Activated naive CD8-positive, alpha-beta T cell treated with anti-CD3 and anti-CD28 coated beads for 36 hours (primary cell): ENCODE measurements at places on chromosomes 4 and X. TPM values are rescaled to one million over a fixed set of nuclear protein-coding genes. Genes with fewer than 3 reads are reported as not detected.
A peak's percentile ranks its signal among the peaks of the same experiment; 100 is the strongest.

GRCh38 chrX:48466696-48467095, 3.4 kb downstream of the SLC38A5 start:
- peak; percentile 39 for DNase-seq

DNA sequence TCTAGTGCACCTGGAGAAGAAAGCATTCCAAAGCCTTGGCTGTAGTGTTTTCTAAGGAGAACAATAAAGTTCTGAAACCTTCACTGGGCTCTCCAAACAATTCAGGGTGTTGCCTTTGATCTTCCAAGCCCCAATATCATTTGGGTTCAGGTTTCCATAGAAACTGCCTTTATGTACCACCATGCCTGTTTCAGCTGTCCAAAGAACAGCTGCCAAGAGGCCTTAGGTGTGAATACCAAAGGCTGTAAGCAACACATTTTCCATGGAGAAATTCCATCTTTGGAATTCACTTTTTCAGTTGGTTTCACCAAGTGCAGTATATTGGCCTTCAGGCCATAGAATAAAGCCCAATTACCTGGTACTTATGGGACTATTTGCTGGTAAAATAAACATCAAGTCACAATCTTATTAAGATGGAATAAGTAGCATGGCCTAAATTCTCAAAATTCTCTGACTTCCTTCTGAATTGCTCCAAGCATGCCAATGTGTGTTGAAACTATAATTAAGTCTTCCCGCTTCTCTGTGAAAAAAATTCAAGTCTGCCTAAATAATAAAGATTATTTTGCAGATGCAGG, 61.9 kb downstream of the COX18 start:
- DNase-seq: no peak

DNA sequence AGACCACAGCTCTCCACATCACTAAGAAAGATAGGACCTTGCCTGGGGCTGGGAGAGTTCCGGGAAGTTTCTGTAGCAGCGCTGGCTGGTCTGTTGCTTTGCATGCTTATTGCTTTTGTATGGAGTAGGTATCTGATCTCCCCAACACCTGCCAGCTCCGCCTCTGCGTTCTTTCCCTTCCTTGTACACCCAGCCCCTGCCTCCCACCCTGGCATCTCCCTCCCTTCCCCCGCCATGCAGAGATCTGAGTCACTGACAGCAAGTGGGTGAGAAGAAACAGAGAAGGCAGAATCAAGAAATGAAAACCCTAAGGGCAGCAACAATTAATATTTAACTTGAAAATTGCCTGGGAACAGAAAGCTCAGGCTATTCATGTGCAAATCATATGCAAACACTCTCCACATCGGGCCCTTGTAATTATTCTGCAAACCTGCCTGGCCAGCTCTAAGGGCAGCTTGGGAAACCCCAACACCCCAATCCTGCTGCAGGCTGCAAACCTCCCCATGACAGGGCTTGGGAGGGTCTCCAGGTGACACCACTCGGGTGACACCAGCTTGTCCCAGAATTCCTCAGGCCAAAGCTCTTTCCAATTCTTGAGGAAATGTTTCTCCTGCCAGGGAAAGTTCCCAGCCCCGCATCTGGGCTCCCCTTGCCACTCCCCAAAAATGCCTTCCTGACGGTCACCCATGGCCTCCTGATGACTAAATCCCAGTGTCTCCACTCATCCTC, 257.2 kb downstream of the FBXW7 start:
- DNase-seq: no peak

DNA sequence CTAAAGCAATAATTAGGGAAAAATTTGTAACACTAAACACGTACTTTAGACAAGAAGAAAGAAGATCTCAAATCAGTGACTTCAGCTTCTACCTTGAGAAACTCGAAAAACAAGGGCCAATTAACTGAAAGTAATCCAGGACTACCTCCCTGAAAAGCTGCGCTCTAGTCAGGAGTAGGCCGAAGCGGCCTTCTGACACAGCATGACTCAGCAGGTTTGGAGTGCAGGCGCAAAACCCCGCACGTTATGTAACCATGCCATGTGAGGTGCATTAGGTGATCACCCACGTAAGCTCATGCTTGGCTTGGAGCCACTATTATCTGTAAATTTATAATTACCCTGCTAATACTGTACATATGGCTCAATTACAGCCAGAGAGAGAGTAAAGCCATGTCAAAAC, 52.8 kb upstream of the CCDC149 start:
- no peak for DNase-seq

DNA sequence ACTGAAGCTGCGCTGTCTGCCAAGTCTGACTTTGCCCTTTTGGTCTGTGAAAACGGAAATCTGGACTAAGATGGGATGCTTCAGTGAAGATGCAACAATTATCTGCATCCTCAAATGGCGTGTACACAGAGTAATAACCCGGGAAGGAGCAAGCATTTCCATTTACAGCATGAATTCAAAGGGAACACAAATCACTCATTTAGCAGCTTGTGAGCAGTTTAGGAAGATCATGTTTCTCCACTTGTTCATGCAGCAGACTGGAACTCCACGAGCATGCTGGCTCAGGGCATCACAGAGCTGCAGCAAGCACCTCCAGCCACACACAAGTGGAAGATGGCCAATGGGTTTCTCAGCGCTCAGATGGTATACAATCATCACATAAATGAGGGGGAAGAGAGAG, 175.5 kb downstream of the NLGN4X start:
- no peak for DNase-seq

DNA sequence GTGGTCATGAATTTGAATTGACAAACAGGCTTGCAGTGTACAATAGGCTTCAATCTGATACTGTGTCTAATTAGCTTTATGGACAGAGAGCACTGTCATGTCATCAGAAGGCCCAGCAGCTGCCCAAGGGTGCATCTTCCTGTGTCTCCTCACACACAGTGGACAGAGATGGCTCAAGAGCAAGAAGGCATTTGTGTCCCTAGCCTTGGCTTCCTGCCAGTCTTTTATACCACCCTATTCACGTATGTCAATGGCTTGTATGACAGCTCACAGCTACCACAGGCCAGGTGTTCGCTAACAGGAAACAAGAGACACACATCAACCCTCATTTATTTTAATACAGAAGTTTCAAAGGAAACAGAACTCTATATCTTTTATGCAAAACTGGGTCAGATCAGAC, 874.0 kb upstream of the AGA start:
- no peak for DNase-seq

- no peak for DNase-seq
Observed at GRCh38 chr4:76782837-76783236, 115.1 kb downstream of the SOWAHB start.

GRCh38 chrX:148930206-148930729, 429.9 kb downstream of the AFF2 start:
- no peak for DNase-seq

- no peak for DNase-seq
Observed at GRCh38 chr4:123106747-123107146, 184.3 kb upstream of the NUDT6 start.

- no peak for DNase-seq
Observed at GRCh38 chrX:71922686-71923085, 12.0 kb downstream of the NHSL2 start.

- DNase-seq: no peak
Observed at GRCh38 chrX:31179203-31179602, 107.4 kb upstream of the FTHL17 start.

DNA sequence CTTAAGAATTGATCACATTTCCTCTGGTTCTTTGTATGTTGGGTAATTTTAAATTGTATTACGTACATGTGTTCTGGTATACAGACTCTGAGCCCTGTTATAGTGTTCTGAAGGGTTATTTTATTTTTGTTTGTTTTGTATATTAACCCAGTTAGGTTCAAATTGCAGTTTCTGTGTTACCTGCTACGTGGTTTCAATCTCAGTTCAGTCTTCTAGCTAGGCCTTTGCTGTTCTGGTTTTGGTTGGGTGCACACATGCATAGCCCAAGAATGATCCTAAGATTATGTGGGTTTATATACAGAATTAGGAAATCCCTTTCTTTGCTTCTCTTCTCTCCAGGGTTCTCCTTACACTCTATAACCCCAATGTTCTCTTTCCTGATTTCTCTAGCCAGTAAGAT, 161.0 kb downstream of the PPP1R2C start:
- no peak for DNase-seq

DNA sequence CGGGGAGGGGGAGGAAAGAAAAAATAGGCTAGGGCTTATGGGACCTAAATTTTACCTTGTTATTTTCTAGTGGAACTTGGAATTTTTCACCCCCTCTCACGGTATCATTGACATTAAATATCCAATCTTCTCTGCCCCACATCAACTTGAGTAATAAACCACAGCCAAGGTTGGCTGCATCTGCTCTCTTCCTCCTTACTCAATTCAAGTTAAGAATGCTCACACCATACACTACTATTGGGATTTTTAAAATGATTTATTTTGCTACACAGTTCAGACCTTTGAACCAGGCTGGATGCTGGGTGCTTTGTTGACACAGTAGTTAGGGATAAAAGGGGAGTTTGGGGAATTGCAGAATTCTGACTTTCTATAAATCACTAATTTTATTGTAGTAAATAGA, 78.2 kb upstream of the DHX15 start:
- no peak for DNase-seq

GRCh38 chrX:149513825-149514428, 8.8 kb upstream of the IDS start:
- no peak for DNase-seq

- DNase-seq: no peak
Observed at GRCh38 chrX:34288782-34289181, 156.7 kb upstream of the FAM47A start.

DNA sequence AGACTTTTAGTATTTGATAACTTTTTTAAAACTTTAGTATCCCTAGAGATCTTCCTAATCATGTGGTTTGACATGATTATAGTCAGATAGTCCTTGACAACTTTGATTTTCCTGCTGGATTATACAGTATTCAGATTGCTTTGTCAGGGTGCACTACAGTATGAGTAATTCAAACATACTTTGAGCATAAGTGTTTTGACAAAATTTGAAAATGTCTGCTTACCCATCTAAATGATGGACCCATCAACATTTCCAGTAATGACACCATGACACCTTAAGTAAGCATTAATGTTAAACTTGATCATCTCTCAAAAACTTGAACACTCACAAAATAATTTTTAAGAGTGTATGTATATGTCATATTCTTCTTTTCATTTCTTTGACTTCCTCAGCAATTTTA, 514.5 kb upstream of the SMIM31 start:
- no peak for DNase-seq

- no peak for DNase-seq
Observed at GRCh38 chrX:97850911-97851310, 967.2 kb downstream of the RPA4 start.

DNA sequence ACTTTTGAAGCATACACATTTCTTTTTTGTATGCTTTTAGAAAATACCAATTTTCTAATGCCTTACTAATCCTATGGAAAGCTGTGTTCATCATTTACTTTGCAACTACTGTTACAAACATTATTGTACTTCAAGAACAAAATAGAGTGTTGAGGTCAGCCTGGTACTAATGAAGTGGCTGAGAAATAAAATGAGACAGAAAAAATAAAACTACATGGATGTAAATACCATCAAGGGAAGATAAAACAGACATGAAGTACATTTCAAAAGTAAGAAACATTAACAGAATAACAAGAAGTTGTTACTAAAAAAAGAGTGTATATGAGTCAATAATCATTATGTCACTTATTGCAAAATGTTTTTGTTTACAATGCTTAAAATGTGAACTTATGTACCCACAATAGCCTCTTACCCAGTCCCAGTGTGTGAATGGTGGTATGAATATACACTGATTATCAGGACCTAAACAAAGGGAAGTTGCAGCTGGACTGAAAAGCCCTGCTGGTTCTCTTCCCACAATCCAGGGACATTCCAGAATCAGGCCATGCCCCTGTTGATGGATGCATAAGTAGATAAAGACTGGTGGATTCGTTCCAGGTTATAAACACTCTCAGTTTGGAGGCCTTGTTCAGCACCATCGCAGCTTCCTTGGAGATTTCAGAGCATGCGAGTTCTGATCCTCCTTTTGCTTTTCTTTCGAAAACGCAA, 2.4 kb upstream of the CSN3 start:
- no peak for DNase-seq

DNA sequence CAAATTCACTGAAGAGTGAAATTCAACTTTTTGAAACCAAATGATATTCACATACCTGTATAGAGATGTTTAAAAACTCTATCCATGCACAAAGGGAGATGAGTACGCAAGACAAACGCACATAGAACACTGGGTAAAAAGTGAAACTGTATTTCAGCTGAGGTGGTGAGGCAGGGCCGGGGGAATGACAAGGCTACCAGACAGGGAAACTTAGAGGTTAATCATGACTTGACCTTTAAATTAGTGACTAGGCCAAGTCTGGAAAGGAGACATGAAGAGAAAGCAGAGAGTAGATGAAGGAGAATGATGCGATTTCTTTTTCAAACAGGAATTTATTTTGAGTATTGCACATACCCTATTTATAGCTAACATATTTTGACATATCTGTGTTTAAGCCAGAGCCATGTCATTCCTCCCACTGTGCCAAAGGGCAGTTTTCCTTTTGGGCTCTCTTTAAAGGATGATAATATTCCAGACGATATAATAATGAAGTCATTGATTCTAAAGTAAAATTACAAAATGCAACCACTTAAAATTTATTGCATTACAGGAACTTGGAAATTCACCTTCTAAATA, 49.4 kb downstream of the ARHGEF6 start:
- DNase-seq: no peak

- DNase-seq: no peak
Observed at GRCh38 chr4:25172961-25173915, 13.0 kb upstream of the SEPSECS start.

DNA sequence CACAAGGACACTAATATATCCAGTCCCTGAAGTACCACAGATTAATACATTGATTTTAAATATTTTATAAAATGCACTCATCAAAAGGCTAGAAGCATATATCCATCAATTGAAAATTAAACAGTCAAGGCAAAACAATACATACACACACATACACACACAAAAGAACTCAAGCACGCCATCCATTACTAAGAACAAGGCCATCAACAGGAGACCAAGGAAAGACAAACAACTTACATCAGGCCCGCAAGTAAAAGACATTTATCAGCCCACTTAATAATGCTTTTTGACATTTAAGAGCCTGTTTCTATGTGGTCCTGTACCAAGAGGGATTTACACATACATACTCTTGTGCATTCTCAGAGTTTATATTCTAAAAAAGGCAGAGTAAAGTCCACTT, 50.0 kb upstream of the ZNF827 start:
- DNase-seq: no peak

GRCh38 chr4:169068423-169068822, 58.4 kb upstream of the CBR4 start:
- no peak for DNase-seq

- no peak for DNase-seq
Observed at GRCh38 chr4:106370214-106370613, 1.6 kb upstream of the GIMD1 start.

GYPA gene
- total RNA-seq: not detected

RIPPLY1 gene
- not detected for total RNA-seq

KLB gene
- total RNA-seq: not detected

MAGEA2 gene
- not detected for total RNA-seq

PABPC1L2A gene
- total RNA-seq: not detected

UVSSA gene
- total RNA-seq: 14.1 TPM

UGT2B15 gene
- total RNA-seq: not detected

TMSB15B gene
- total RNA-seq: 7.3 TPM

PDGFRA gene
- not detected for total RNA-seq
